Activated CD4-positive, alpha-beta T cell treated with anti-CD3 and anti-CD28 coated beads for 36 hours (primary cell): ENCODE measurements at places on chromosomes 6 and 20. TPM values are rescaled to one million over a fixed set of nuclear protein-coding genes. Genes with fewer than 3 reads are reported as not detected.

- H3K4me1 ChIP-seq: no peaks in the 10 kb centered on the region
- no peak overlapping the region for H3K4me3 ChIP-seq
- H3K27ac ChIP-seq: no peak overlapping the region
- peaks cover 6% of the 10 kb centered on the region for H3K36me3 ChIP-seq
- no peak for DNase-seq
- no peaks in the 10 kb centered on the region for H3K27me3 ChIP-seq
Observed at GRCh38 chr6:26432627-26433201, 7.6 kb upstream of the BTN3A3 start.

L3MBTL3 gene
- 9.3 TPM for total RNA-seq

GRCh38 chr20:62012631-62013030, 53.0 kb downstream of the TAF4 start:
- H3K36me3 ChIP-seq: peaks cover 15% of the 10 kb centered on the region
- H3K27ac ChIP-seq: no peak overlapping the region
- no peak for DNase-seq
- peaks cover 3% of the 10 kb centered on the region for H3K4me1 ChIP-seq

- H3K4me3 ChIP-seq: no peak overlapping the region
- DNase-seq: no peak
- no peaks in the 10 kb centered on the region for H3K27me3 ChIP-seq
- no peaks in the 10 kb centered on the region for H3K36me3 ChIP-seq
- no peaks in the 10 kb centered on the region for H3K4me1 ChIP-seq
Observed at GRCh38 chr6:67558985-67559384, 1076.1 kb upstream of the ADGRB3 start.

DNA sequence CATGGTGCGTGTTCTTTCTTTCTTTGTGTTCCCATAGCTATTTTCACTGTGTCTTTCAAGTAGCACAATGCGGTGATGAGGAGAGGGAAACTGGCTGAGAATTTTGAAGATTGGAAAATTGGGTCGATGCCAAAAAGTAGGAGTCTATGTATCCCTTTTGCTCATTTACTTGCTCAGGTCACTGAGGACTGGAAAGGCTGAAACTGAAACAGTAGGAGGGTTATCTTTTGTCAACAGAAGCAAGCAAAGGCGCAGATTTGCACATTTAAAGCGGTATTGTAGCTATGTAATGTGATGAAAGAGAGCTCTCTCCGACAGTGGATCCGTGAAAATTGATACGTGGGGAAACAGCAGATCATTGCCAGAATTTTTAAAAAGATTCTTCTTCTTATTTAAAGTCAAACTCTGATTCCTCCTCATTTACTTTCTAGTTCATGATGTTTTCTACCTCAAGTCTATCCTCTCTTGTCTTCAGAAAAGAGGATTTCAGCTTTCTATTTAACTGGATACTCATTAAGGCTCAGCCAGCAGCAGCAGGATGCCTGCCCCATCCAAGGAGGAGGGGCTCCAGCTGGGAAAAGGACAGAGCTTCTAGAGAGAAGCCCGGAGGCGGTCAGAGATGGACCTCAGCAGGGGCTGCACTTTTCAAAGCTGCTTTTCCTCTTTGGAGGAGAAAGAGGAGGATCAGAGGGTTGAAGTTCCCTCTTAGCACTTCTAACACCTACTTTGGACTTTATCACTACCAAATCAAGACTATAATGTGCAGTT, 15.9 kb upstream of the FYN start:
- H3K27me3 ChIP-seq: peaks cover 2% of the 10 kb centered on the region
- peaks cover 2% of the 10 kb centered on the region for H3K4me1 ChIP-seq
- no peaks in the 10 kb centered on the region for H3K36me3 ChIP-seq

- H3K36me3 ChIP-seq: no peaks in the 10 kb centered on the region
- H3K27ac ChIP-seq: no peak overlapping the region
- H3K4me1 ChIP-seq: no peaks in the 10 kb centered on the region
- H3K27me3 ChIP-seq: peaks cover 21% of the 10 kb centered on the region
- H3K4me3 ChIP-seq: no peak overlapping the region
- no peak for DNase-seq
Observed at GRCh38 chr20:4484379-4484997, 237.2 kb upstream of the PRND start.

GRCh38 chr6:96742702-96743101, 94.6 kb downstream of the GPR63 start:
- no peak overlapping the region for H3K4me3 ChIP-seq
- DNase-seq: no peak
- H3K36me3 ChIP-seq: no peaks in the 10 kb centered on the region
- H3K27me3 ChIP-seq: peaks cover 16% of the 10 kb centered on the region
